ENCODE measurements at places on chromosomes 3 and 15. TPM values are rescaled to one million over a fixed set of nuclear protein-coding genes. Genes with fewer than 3 reads are reported as not detected.

SERPINI2 gene
- total RNA-seq: not detected

C3orf20 gene
- total RNA-seq: 0.19 TPM

PRKCD gene
- total RNA-seq: 15.3 TPM

HTR3E gene
- total RNA-seq: not detected

BFSP2 gene
- 0.98 TPM for total RNA-seq

SPTBN5 gene
- total RNA-seq: 1.8 TPM

MORC1 gene
- total RNA-seq: not detected

PRRT3 gene
- 10.2 TPM for total RNA-seq

ZNF662 gene
- total RNA-seq: 8.8 TPM

SCAANT1 gene
- not detected for total RNA-seq

C3orf22 gene
- not detected for total RNA-seq

DNA sequence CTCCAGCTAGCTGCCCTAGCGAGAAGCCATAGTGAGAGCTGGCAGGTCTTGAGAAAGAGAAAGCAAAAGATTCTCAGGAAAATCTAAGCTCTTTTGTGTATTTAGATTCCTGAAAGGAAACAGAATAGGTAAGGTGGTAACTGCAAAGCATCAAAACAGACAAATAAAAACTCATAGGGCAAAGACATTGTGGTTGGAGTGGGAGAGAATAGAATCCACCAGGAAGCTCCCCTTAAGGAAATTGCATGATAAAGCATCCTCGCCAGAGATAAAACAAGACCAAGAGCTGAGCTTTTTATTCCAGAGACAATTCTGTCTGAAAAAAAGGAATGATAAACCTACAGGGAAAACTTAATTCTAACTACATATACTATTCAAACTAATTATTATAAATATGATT is 232.6 kb downstream of the SI start:
- no peak for DNase-seq

GRCh38 chr3:140424211-140424610 is 253.7 kb upstream of the TRIM42 start:
- no peak for DNase-seq

DNA sequence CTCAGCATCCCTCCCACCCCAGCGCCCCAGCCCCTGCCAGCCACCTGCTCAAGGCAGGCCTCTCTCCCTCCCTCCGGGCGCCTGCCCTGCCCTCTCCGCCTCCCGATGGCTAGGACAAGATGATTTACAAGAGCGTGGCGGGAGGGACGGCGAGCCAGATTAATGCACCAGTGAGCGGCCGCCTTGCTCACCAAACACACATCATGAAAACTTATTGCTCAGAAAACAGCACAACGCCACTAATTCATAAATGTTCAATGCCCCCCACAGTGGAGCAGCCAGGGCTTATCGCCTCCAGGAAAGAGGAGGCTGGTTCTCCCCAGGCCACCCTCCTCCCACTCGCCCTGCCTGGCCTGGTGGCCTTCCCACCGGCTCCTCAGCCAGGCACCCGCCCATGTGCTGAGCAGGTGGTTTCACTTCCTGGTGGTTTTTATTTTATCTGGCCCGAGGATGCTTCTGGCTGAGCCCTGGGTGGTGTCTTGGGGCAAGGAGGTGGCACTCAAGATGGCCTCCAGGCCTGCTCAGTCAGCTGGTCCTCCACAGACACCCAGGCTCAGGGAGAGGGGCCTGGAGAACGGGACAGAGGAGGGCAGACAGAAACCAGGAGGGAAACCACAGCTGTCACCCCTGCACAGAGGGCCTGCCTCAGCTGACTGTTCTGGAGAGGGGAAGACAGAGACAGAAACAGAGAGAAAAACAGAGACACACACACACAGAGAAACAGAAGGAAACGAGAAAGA is 284.9 kb downstream of the UACA start:
- no peak for DNase-seq

DNA sequence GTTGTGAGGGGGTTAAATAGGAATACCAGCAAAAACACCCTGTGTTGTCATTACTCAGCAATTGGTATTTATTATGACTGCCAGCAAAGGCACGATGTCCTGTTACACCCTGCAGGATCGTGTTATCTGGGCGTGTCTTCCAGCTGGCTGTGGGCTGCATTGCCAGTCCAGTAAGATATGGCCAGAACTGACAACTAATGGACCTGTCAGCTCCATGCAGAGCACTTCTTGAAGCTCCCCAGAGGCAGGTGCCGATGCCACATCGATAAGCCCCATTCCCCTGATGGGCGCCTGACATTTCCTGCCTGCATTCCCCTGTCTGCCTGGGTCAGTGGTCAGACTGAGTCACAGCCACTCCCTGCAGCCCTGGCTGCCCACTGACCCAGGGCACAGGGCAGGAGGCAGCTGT is 79.7 kb upstream of the RASGRF1 start:
- no peak for DNase-seq

GRCh38 chr15:72838311-72838731 is 54.8 kb upstream of the ADPGK start:
- no peak for DNase-seq

- no peak for DNase-seq
Measured at GRCh38 chr3:188752850-188753249, 418.9 kb upstream of the TPRG1 start.

DNA sequence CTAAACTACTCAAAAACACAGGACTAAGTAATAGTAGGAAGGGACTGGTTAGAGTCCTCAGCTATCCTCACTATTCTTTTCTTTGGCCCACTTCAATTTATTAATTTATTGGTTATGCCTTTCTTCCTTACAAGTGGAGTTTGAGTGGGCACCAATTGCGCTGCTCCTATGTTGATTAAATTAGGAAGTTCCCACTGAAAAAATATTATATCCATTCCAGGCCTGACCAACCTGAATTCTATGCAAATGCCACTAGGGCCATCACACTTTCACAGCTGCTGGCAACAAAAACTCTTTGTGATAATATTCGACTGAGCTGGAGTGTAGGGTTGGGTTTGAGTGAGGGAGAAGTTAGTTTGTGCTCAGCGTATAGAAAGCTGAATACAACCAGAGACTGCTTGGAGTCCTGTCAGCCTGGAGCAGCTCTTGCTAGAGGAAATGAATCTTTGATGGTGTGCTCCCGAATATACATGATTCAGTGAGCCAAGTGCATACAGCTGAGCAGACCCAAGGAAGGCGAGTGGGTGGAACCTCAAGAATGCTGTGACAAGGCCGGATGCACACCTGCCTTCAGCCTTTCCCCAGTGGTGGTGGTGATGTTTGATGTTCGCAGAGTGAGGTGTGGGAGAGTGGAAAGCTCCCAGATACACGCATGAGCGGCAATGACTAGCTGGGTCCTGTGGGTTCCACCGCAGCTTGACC is 1.5 kb downstream of the ARHGEF3 start:
- peak; percentile 64 for DNase-seq

DNA sequence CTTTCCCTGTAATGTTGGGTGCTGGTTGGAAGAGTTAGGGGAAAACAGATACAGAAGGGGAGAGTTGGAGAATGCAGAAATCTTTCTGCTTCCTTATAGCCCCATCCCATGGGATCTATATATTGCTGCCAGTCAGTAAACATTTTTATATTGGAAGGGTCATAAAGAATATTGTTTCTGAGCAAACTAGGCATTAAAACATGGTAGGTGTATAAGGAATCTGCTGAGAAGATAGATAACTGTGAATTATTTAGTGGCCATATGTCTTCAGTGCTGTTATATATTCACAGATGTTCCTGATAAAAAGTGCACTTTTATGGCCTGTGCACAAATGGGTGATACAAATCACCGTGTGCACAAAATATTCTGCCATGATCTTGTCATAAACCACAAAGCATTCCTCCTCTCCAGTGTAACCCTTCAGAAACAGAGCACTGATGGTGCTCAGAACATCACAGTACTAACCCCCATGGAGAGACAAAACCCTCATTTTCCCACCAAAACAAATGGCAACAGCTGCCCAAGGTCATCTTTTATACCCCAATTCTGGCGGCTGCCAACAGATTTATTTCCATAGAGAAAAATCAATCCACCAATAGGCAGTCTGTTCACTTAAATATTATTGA is 269.3 kb downstream of the SLC9A9 start:
- no peak for DNase-seq

DNA sequence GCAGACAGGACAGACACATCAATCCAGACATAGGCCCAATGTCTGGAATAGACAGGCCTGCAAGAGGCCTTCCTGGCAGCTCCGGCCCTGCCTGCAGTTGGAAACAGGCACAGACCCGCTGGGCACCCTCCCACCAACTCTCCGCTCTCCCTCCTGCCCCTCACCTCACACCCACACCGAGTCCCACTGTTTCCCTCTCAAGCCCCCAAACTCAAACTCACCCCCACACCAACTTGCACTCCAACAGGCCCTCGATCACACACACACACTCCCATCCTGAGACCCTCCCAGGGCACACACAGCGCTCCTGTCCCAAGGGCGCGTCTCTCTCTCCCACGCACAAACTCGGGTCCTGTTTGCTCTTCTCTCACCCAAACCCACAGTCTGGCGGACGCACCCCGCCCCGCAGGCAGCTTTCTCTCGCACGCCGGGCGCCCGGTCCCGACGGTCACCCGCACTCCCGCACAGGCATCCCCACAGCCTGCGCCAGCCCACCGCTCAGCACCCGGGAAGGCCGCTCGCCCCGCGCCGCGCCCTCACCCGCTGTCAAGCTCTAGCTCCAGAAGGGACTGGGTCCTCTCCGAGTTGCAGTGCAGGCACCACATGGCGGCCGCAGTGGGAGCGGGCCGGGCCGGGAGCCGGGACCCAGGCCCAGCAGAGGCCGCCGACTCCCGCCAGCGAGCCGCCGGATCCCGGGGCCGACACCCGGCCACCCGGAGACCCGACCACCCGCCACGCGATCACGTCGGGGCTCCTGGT is 106.2 kb downstream of the IQSEC1 start:
- no peak for DNase-seq

- no peak for DNase-seq
Measured at GRCh38 chr15:80667936-80668335, 27.2 kb upstream of the ABHD17C start.

GRCh38 chr3:159130108-159130507 is 328.3 kb downstream of the MFSD1 start:
- DNase-seq: no peak

- DNase-seq: no peak
Measured at GRCh38 chr3:16502347-16502908, 11.1 kb downstream of the RFTN1 start.

DNA sequence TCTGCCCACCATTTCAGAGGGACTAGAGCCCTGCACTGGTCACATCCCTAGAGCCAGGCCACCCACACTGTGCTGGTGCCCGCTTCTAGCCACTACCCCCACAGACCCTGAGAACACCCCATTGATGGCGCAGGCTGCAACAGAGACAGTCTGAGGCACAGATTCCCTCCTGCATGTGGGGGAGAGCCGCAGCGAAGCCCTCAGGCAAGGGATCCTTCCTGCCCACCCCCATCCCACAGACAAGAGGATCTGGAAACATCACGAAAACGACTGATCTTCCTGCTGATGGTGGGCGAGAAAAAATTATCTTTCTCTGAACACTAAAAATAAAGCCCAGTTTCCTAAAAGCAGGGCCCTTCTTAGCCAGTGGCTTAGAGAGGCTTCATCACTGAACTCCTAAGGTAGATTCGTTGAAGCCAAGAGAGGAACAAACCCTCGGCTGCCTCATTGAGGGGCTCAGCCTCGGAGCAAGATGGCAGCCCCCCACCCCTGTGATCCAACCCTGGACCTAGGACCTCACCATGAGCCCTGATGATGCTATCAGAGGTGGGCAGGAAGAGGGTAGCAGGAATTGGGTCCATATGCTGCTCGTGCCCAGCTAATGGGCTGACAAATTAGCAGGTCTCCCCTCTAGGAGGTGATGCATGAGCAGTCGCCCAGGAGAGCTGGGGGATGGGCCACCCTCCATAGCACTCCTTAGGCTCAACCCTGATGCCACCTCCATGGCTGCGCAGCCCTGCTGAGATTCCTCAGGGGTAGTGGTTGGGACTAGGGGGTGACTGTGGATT is 54.5 kb downstream of the CACNA2D2 start:
- DNase-seq: no peak

DNA sequence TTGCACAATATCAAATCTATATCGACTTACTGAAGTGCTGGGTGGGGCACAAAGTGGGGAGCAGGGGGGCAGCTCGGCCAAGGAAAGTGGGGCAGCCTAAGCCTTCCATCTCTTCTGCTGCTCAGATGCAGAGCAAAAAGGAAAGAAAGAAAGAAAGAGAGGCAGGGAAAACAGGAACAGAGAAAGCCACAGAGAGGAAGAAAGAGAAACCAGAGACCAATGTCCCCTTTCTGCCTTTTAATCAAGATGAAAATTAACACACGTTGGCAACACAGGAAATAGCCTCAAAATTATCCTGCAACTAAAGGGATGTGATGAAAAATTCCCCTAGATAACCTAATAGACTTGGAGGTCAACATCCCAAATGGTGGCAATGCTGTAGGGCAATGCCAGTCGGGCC is 72.2 kb upstream of the RAD18 start:
- no peak for DNase-seq
